ENCODE measurements at places on chromosomes 13 and 19. TPM values are rescaled to one million over a fixed set of nuclear protein-coding genes. Genes with fewer than 3 reads are reported as not detected.

Gene SLAIN1
- 0.65 TPM for total RNA-seq

Gene SELENOV
- not detected for total RNA-seq

Gene STAP2
- not detected for total RNA-seq

Gene KIRREL2
- 0.50 TPM for total RNA-seq

Gene LHB
- not detected for total RNA-seq

Gene KIR2DL4
- not detected for total RNA-seq

Gene ZNF576
- 12.8 TPM for total RNA-seq

Gene ZNF471
- total RNA-seq: 0.03 TPM

Gene STOML3
- total RNA-seq: not detected

Gene SLC17A7
- total RNA-seq: 0.75 TPM

Gene ZIK1
- not detected for total RNA-seq

Gene ZNF569
- 4.4 TPM for total RNA-seq

All from A549 treated with Hydrocortisone at 1 μM for 4 hours (cell line).